ENCODE measurements at places on chromosomes 1 and 21. TPM values are rescaled to one million over a fixed set of nuclear protein-coding genes. Genes with fewer than 3 reads are reported as not detected.
A peak's percentile ranks its signal among the peaks of the same experiment; 100 is the strongest.

DNA sequence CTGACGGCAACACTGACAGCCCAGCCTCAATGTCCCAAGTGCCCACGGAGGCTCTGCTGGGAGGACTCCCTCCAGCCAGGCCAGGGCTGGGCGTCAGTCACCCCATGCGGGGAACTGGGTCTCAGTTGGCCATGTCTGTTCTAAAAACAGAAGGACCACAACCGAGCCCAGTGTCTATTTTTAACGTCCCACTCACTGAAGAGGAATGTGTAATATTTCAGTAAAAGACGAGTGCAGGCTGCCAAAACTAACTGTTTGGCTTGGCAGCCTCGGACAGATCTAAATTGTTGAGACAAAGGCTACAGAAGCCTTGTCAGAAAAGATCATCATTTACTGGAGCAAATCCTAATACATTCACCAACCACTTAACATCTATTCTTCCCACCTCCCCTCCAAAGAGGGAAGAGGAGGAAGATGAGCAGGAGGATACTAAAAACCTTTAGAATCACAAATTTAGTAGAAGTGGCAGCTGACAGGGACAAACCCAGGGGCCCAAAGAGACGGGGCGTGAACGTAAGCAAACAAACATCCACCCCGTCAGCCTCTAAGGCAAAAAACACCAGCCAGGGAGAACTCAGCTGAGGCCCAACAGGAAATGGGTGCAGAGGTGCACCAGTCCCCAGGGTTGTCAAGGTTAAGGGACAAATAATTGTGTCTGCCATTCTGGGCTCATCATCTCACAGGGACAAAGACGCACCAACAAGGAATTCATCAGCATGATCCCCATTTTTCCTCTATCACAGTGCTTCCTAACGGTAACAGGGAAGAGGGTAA, 18.7 kb downstream of the C1orf198 start:
- H3K4me3 ChIP-seq: no peak overlapping the region
- peaks cover 23% of the 10 kb centered on the region for H3K36me3 ChIP-seq
- no peak overlapping the region for H3K27ac ChIP-seq
- peaks cover 3% of the 10 kb centered on the region for H3K4me1 ChIP-seq
- DNase-seq: no peak
- peaks cover 8% of the 10 kb centered on the region for H3K27me3 ChIP-seq

DNA sequence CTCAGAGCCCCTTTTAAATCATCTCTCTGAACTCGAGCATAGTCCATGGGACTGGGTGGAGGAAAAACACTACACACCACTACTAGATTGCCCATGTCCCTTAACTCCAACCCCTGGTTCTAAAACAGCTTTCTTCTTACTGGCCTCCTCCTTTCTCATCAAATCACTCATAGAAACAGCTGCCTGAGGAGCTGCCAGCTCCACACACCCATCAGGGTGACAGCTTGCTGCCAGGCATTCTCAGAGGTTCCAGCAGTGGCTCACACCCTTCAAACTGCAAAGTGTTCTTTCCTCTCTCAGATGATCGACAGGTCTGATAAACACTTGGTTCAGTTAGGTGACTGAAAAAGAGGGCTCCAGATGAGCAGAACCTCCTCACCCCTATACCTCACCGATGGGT, 543.0 kb upstream of the PLXNA2 start:
- no peaks in the 10 kb centered on the region for H3K27me3 ChIP-seq
- H3K27ac ChIP-seq: no peak overlapping the region
- no peak for DNase-seq
- no peaks in the 10 kb centered on the region for H3K4me1 ChIP-seq

TSNAX gene
- total RNA-seq: 41.1 TPM

S100A7 gene
- total RNA-seq: not detected

DNA sequence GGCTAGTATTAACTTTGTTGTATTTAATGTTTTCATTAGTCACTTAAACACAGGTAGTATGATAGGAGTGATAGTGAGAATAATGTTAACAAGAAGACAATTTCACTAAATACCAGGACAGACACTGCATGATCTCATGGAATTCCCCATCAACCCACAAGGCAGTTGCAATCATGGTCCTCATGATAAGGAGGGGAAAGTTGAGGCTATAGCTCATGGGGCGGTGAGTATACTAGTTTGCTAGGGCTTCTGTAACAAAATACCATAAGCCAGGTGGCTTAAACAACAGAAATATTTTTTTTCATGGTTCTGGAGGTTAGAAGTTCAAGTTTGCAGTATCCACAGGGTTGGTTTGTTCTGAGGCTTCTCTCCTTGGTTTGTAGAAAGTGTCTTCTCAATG, 115.8 kb downstream of the DSCAM start:
- no peaks in the 10 kb centered on the region for H3K36me3 ChIP-seq
- no peak overlapping the region for H3K27ac ChIP-seq
- no peak overlapping the region for H3K4me3 ChIP-seq
- no peaks in the 10 kb centered on the region for H3K27me3 ChIP-seq
- no peaks in the 10 kb centered on the region for H3K4me1 ChIP-seq

DNA sequence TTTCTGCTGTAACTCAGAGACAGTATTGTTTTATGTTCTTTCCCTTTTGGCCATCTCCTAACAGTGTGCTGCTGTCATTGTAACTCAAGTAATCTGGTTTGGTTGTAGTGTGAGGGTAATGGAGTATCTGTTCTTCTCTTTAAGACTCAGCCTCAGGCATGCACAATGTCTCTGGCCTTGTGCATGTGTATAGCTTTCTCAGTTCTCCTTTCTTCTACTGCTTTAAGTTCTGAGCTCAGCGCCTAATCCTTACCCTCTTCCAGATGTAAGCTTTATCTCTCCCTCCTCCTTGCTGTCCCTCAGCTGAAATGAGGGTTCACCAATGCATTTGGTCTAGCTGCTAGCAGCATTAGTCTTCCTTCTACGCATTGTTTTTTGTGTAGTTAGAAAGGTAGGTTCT, 1420.4 kb upstream of the PRMT6 start:
- no peak overlapping the region for H3K4me3 ChIP-seq
- H3K27me3 ChIP-seq: no peaks in the 10 kb centered on the region
- no peaks in the 10 kb centered on the region for H3K4me1 ChIP-seq
- no peak for DNase-seq
- no peaks in the 10 kb centered on the region for H3K36me3 ChIP-seq
- no peak overlapping the region for H3K27ac ChIP-seq

GRCh38 chr1:31368611-31369107, 4.2 kb downstream of the FABP3 start:
- peaks cover 29% of the 10 kb centered on the region for H3K4me1 ChIP-seq
- H3K36me3 ChIP-seq: peaks cover 5% of the 10 kb centered on the region
- peak overlapping the region; percentile 38 for H3K4me3 ChIP-seq
- no peak for DNase-seq

GRCh38 chr1:184555665-184556641, 169.1 kb downstream of the C1orf21 start:
- H3K36me3 ChIP-seq: no peaks in the 10 kb centered on the region
- peaks cover 3% of the 10 kb centered on the region for H3K27me3 ChIP-seq
- peaks cover 24% of the 10 kb centered on the region for H3K4me1 ChIP-seq

DNA sequence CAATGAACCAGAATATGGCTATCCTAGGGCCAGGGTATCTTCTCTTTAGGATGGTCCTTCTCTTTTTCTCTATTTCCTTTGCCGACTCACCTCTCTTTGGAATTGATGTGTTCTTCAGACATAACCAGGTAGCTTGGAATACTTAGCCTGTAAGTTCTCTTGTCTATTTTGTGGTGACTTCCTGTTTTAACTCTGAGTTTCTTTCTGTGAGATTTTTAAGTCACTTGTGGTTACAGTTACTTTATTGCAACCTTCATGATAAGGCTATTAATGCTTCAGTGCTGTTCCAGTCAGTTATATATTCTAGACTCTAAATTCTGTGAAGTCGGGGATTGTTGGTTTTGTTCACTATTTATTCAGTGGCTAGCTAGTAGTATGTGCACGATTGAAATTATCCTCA, 46.2 kb downstream of the DISP1 start:
- no peaks in the 10 kb centered on the region for H3K4me1 ChIP-seq
- peaks cover 2% of the 10 kb centered on the region for H3K27me3 ChIP-seq
- peaks cover 7% of the 10 kb centered on the region for H3K36me3 ChIP-seq
- no peak overlapping the region for H3K27ac ChIP-seq

DNA sequence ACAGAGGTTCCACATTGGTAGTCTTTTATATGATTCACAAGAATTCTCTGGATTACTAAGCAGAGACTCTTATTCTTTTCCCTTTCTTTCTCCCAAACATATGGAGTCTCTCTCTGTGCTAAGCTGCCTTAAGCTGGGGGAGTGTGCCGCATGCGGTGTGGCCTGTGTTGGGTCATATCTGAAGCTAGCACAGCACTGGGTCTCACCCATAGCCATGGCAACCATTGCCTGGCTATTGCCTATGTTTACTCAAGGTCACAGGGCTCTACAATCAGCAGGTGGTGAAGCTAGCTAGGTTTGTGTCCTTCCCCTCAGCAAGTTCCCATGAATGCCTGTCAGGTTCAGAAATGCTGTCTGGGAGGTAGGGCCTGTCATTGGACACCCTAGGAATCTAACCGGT, 73.6 kb upstream of the ZRANB2 start:
- H3K27ac ChIP-seq: no peak overlapping the region
- peaks cover 2% of the 10 kb centered on the region for H3K4me1 ChIP-seq
- no peaks in the 10 kb centered on the region for H3K27me3 ChIP-seq
- H3K36me3 ChIP-seq: peaks cover 4% of the 10 kb centered on the region
- DNase-seq: no peak
- H3K4me3 ChIP-seq: no peak overlapping the region

DNA sequence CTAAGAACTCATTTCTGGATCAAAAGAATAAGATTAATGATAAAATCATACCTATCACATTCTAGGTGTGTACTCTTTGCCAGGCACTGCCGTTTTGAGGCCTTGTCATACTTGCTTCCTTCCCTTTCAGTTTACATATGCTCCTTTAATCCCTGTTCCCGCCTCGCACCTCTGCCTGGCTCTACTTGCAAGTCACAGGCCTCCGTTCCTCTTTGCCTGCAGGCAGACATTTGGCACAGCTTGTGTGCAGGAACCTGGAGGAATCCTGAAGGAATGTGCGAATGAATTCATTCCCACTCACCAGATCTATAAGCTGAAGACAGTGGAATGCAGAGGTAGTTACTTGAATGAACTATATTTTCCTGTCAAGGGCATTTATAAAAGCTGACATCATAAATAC, 13.8 kb downstream of the WLS start:
- DNase-seq: no peak
- H3K4me3 ChIP-seq: no peak overlapping the region
- H3K4me1 ChIP-seq: no peaks in the 10 kb centered on the region
- no peak overlapping the region for H3K27ac ChIP-seq
- no peaks in the 10 kb centered on the region for H3K27me3 ChIP-seq
- H3K36me3 ChIP-seq: no peaks in the 10 kb centered on the region

GRCh38 chr1:35571263-35571662, 1.9 kb upstream of the TFAP2E start:
- no peak for DNase-seq
- H3K36me3 ChIP-seq: peaks cover 5% of the 10 kb centered on the region
- no peak overlapping the region for H3K27ac ChIP-seq
- no peak overlapping the region for H3K4me3 ChIP-seq

PADI3 gene
- total RNA-seq: not detected

GRCh38 chr1:20706841-20707240, 11.0 kb downstream of the KIF17 start:
- no peaks in the 10 kb centered on the region for H3K36me3 ChIP-seq
- peaks cover 30% of the 10 kb centered on the region for H3K4me1 ChIP-seq
- H3K4me3 ChIP-seq: no peak overlapping the region
- H3K27me3 ChIP-seq: peaks cover 22% of the 10 kb centered on the region
- H3K27ac ChIP-seq: no peak overlapping the region

DNA sequence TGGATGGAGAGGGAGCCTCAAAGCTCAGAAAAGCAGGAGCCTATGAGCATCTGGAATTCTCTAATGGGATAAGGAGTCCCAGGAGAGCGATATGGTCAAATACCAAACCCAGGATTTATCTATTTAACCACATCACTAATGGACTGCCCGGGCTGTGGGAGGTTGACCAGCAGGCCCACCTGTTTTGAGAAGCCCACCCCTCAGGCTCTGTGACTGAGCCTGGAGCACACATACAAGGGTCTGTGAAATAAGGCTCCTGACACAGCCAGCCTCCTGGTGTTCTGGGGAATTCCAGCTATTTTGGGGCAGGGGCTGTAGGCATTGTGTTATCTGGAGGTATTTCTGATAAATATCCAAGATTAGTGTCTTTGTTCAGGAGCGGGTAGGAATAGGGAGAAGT, 132.0 kb upstream of the C1orf21 start:
- peak; percentile 19 for DNase-seq
- H3K4me3 ChIP-seq: no peak overlapping the region
- H3K36me3 ChIP-seq: peaks cover 7% of the 10 kb centered on the region

DNA sequence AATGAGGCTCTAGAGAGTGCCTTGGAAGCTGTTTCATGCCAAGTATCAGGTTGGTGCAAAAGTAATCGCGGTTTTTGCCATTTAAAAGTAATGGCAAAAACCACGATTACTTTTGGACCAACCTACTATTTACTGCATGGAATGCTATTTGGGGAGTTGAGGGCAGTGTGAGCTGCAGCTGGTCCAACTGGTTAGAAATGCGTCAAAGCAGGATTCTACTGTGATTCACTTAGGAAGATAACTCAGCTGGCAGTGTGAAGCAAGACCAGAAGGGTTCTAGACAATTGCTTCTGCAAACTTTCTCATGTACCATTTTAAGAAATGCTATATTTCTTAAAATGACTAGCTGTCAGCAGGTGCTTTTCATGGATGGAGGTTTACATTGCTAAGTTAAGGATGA, 21.2 kb upstream of the PLA2G2C start:
- DNase-seq: no peak
- H3K4me1 ChIP-seq: peaks cover 5% of the 10 kb centered on the region
- no peak overlapping the region for H3K4me3 ChIP-seq
- no peaks in the 10 kb centered on the region for H3K36me3 ChIP-seq
- H3K27me3 ChIP-seq: peaks cover 2% of the 10 kb centered on the region
- no peak overlapping the region for H3K27ac ChIP-seq

GRCh38 chr1:47738560-47739182, 258.5 kb downstream of the TRABD2B start:
- H3K4me1 ChIP-seq: no peaks in the 10 kb centered on the region
- DNase-seq: peak; percentile 77
- no peak overlapping the region for H3K4me3 ChIP-seq

DNA sequence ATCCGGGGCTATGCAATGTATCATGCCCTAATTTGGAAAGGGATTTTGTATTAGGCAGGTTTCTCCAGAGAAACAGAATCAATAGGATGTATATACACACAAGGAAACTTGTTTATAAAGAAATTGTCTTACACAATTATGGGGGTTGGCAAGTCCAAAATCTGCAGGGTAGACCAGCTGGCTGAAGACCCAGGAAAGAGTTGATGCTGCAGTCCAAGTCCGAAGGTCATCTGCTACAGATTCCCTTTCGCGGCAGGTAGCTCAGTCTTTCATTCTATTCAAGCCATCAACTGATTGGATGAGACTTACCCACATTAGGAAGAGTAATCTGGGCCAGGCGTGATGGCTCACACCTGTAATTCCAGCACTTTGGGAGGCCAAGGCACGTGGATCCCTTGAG, 54.6 kb upstream of the CXADR start:
- H3K27me3 ChIP-seq: peaks cover 7% of the 10 kb centered on the region
- peaks cover 4% of the 10 kb centered on the region for H3K4me1 ChIP-seq
- no peaks in the 10 kb centered on the region for H3K36me3 ChIP-seq
